WTC11 (cell line): ENCODE measurements at places on chromosomes 1 and 21. TPM values are rescaled to one million over a fixed set of nuclear protein-coding genes. Genes with fewer than 3 reads are reported as not detected.

GRCh38 chr1:22922640-22923039 lies 50.0 kb downstream of the LACTBL1 start:
- no peaks in the 10 kb centered on the region for H3K27me3 ChIP-seq
- H3K4me1 ChIP-seq: no peaks in the 10 kb centered on the region
- H3K4me3 ChIP-seq: no peak overlapping the region
- no peak overlapping the region for H3K27ac ChIP-seq
- no peaks in the 10 kb centered on the region for H3K36me3 ChIP-seq
- no peak for DNase-seq

GRCh38 chr21:43764576-43765495 lies 11.3 kb downstream of the CSTB start:
- peaks cover 24% of the 10 kb centered on the region for H3K4me1 ChIP-seq
- no peaks in the 10 kb centered on the region; the same call in 1 of the 2 replicates for H3K27me3 ChIP-seq
- DNase-seq: no peak
- peaks cover 15% of the 10 kb centered on the region for H3K36me3 ChIP-seq

- no peak overlapping the region for H3K4me3 ChIP-seq
- no peaks in the 10 kb centered on the region for H3K36me3 ChIP-seq
- no peaks in the 10 kb centered on the region for H3K27me3 ChIP-seq
- H3K4me1 ChIP-seq: no peaks in the 10 kb centered on the region
- DNase-seq: no peak
Observed at GRCh38 chr1:28110555-28110954, 22.1 kb upstream of the EYA3 start.

MCOLN3 gene
- total RNA-seq: 3.5 to 6.4 TPM (median 3.8 TPM) in 3 replicates

FAAH gene
- total RNA-seq: 26.4 to 38.6 TPM (median 28.1 TPM) in 3 replicates

DVL1 gene
- total RNA-seq: 74.1 to 91.4 TPM (median 77.3 TPM) in 3 replicates

CBR3 gene
- 4.2 to 12.9 TPM (median 5.2 TPM) in 3 replicates for total RNA-seq
